ENCODE measurements at places on chromosomes 12 and 14.
A peak's percentile ranks its signal among the peaks of the same experiment; 100 is the strongest.

GRCh38 chr12:14853961-14854360 lies 10.6 kb upstream of the ART4 start:
- no peak for DNase-seq

DNA sequence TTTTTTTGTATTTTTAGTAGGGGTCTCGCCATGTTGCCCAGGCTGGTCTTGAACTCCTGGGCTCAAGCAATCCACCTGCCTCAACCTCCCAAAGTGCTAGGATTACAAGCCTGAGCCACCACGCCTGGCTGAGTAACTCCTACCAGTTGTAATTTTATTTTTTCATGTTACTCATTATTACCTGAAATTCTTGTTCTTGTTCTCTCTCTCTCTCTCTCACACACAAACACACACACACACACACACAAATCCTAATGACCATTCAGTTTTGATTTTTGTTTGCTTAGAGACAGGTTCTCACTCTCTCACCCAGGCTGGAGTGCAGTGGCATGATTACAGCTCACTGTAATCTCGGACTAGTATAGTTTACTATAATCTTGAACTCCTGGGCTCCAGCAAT lies 30.2 kb downstream of the DNAL1 start:
- no peak for DNase-seq

GRCh38 chr12:105481392-105482300 lies 151.2 kb downstream of the C12orf75 start:
- no peak for DNase-seq

GRCh38 chr12:93704122-93704521 lies 26.9 kb downstream of the CRADD start:
- DNase-seq = no peak

DNA sequence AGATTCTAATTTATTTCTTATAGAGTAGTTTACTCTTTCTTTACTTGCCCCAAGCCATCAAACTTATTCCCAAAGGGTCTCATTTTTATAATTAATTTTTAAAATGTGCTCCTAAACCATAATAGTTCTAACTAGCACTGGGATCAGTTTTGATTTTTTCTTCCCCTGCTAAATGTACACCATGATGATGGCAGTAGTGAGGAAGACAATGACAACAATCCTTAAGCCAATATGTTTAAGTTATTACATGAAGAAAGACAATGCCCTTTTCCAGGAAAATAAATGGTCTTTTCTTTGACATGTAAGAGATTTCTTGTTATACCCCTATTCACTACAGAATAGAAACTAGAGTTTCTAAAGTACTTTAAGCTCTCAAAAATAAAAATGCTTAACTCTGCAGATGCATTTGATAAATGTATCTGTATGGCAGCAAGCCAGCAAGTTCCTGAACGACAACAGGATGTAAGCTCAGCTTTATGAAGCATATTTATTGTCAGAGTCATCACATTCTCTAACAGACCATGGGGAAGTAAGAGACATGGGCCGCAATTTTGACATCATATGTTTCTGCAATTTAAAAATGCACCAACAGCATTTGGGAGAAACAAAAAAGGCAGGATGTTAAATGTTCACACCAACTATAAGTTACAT lies 36.0 kb upstream of the SNX6 start:
- DNase-seq = peak; percentile 84

DNA sequence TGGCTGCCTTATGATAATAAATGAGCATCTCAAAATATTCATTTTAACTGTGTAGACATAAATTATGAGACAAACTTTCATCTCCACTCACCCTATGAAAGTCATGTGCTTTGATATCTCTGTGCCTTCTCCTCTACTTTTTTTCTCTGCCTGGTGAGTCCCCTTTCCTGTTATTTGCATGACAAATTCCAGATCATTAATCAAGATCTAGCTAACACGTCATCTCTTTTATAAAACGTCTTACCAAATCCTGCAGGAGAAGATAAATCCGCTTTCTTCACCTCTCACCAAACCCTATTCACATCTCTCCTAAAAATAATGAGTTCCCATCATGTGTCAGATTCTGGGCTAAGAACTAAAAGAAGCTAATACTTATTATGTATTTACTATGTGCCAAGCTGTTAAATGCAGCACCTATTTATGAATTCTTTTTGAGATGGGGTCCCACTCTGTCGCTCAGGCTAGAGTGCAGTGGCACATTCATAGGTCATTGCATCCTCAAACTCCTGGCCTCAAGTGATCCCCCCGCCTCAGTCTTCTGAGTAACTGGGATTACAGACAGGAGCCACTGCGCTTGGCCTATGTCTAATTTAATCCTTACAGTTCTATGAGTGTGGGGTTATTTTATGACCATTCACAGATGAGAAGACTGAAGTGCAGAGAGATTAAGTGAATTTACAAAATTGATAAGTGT lies 26.7 kb downstream of the SPX start:
- no peak for DNase-seq

DNA sequence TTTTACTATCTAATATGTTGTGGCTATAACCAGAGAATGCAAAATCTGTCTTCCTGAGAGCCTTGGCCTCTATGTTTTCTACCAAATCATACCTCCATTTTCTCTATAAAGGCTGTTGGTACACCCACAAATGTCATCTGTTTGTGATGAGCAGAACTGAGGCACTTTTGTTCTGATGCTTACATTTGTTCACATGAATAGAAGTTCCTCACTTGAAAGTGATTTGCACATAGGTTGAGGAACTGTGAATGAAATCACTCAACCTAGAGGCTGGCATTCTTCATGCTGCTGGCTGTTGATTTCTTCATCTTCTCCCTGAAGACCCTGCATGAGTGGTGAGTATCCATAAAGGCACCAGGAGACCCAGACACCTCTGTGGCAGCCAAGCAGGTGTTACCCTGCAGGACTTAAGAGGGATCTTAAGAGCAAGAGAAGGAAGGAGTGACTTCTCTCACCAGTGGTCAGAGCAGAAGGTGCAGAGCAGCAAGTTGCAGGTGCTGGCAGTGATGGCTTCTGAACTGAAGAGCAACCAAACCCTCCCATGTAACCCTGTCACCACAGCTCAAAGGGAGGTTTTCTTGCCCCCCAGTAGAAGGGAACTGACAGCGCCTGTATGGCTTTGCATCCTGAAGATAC lies 110.3 kb downstream of the HMGA2 start:
- no peak for DNase-seq

DNA sequence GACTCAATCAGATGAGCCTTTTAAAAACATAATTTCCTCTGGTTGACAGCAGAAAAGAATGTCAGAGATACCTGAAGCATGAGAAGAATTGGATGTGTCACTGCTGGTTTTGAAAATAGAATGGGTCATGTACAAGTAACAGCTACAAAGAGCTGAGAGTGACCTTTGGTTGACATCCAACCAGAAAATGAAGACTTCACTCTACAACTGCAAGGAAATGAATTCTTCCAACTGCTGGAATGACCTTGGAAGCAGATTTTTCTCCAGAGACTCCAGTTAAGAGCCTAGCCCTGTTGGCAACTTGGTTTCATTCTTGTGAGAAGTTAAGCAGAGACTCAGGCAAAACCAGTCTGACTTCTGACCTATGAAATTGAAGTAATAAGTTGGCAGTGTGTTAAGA lies 505.9 kb downstream of the SLC16A7 start:
- DNase-seq = no peak

- DNase-seq = no peak
Measured at GRCh38 chr12:88300931-88301330, 158.8 kb downstream of the TMTC3 start.

DNA sequence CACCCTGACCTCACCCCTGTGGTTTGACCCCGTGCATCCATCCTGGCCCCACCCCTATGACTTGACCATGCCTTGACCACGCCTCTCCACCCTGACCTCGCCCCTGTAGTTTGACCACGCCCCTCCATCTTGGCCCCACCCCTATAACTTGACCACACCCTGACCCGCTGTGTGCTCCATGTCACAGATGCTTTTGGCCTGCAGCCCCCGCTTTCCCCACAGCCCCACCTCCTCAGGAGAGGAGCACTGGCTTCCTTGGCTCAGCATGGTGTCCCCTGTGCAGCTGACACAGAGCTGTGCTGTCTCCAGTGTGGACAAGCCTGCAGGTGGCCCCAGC lies 269.9 kb upstream of the SFSWAP start:
- no peak for DNase-seq

GRCh38 chr12:674272-674781 lies 11.1 kb upstream of the NINJ2 start:
- peak; percentile 32 for DNase-seq

DNA sequence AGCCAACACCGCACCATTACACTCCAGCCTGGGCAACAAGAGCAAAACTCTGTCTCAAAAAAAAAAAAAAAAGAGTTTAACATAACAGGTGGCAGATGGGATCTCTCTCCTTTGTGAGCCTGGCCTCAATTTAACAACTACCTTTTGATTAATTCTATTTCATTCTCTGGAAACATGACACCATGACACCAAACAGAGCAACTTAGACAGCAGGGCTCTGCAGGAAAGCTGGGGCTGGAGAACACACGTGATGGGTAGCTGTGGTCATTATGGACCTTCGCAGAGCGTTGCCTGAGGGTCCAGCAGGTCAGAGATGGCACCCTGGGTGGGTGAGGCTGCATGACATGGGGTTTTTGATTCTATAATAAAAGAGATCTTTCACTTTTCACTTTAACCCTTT lies 1.7 kb upstream of the DGLUCY start:
- DNase-seq = no peak

DNA sequence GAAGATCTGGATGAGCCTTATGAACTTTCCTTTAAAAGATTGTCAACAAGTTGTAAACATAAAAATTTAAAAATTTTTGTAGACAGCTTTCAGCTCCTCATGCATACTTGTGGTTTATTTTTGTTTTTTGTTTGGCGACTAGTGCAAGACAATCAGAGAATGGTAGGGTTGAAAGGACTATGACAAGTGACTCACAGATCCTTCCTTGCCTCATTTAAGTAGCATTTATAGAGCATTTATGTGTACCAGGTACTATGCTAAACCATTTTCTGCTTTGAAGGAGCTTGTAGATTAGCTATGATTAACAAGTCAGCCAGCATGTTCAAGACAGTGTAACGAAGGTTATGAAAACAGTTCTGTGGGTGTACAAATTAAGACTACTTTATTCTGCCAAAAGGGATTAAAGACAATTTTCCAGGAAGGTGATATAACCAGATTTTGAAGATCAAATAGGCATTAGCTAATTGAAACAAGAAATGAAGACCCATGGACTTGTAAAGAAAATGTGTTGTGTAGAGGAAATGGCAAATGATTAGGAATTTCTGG lies 122.0 kb downstream of the PCNX1 start:
- DNase-seq = no peak

DNA sequence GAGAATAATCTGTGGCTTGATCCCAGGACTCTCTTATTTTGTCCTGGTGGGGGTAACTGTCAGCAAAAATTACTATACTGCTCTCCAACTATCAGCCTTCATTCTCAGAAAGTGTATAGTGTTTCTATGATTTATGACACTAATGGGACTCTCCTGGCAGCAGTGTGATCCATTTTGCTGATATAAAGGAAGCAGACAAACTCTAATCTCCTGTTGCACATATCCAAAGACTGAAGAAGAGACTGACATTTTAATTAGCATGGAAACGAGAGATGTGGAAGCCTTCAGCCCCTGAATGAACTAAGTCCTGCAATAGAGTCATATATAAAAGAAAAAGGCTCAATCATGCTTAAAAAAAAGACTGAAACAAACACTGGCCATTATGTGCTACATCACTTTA lies 127.8 kb upstream of the SSTR1 start:
- no peak for DNase-seq

GRCh38 chr14:71430678-71431376 lies 501.4 kb upstream of the RGS6 start:
- DNase-seq = peak; percentile 55

GRCh38 chr12:15037091-15037687 lies 64.3 kb downstream of the PDE6H start:
- DNase-seq = no peak

GRCh38 chr14:54709444-54709843 lies 142.5 kb downstream of the SAMD4A start:
- no peak for DNase-seq

- no peak for DNase-seq
Measured at GRCh38 chr12:38934078-38934584, 28.7 kb upstream of the CPNE8 start.

DNA sequence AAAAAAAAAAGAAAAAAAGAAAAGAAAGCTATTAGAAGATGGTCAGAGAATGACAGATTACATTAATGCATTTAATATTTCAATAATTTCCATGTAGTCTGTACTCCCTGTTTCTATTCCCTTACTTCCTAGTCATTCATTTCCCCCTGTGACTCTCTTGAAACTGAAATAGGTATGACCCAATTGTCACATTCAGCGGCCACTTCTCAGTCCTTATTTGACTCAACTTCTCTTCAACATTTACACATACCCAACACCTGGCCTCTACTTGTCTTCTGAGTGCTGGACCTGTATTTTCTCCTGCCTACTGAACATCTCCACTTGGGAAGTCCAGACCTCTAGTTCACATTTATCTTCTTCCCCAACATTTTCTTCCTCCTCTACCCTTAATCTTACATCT lies 7.2 kb downstream of the EEA1 start:
- DNase-seq = no peak

- DNase-seq = peak; percentile 77
Measured at GRCh38 chr12:107779077-107779831, 4.8 kb downstream of the ASCL4 start.
